ENCODE measurements at places on chromosomes 6 and 20.

GRCh38 chr6:169957351-169957963, 206.0 kb downstream of the ERMARD start:
- no peak for DNase-seq

DNA sequence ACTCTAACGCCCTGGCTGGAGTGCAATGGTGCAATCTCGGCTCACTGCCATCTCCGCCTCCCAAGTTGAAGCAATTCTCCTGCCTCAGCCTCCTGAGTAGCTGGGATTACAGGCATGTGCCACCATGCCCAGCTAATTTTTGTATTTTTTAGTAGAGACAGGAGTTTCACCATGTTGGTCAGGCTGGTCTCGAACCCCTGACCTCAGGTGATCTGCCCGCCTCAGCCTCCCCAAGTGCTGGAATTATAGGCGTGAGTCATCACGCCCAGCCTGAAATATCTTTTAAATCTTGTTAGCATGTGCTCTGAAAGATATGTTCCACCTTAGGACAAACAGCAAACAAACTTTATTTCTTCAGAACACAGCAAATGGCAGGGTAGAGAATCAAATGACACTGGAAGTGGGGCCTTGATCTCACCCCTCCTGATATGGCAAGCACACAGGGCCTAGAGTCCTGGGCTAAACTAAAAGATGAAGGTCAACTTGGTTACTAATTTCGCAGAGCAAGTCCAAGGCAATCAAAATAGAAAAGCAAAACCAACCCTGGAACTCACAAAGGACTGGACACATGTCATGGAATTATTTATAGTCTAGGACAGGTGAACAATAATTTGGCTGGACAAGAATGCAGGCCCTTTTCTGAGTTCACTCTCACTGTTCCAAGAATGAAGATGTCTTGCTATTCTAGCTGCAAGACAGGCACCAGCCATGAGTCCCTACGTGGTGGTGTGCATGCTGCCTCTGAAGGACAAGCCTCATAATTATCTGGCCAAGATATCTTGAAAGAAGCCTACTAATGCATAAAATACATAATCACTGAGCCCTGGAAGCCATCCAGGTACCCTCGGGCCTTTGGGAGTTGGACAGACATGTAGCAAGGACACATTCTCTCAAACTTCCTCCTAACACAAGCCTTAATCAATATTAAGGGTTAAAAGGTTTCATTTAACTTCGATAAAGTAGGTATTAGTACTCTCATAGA, 35.6 kb downstream of the B4GALT5 start:
- no peak for DNase-seq

DNA sequence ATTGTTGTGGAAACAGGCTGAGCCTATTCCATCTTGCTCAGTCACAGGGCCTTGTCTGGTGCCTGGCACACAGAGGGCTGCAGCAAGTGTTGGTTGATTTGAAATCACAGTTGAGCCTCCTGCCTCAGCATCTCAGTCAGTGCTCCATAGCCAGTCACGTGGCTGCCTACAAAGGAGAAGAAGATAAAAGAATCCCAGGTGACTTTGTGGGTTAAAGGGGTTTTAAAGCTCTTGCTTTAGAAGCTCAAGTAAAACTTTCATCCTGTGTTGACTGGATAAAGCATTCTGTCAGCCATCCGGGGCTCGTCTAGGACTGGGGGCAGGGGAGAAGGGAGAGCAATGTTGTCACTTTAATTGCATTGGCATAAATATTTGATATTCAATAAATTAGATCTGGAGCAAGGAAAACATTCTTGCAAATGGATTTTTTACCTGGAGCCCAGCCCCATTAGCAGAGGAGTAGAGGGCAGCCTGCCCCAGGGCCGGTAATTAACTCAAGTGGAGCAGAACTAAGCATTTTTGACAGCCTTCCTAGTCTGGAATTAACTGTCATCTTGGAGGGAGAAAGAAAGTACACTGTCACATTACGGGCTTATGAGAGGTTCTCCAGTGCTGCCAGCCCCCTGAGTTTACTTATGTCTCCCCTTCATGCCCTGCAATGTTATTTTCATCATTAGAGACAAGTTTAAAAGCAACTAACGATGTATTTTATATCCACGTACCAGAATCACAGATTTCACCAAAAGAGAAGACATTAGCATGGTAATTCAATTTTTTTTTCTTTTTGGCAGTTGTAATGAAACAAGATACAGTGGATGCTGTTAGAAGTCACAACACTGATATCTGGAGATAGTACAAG, 71.7 kb upstream of the GTSF1L start:
- DNase-seq = no peak

DNA sequence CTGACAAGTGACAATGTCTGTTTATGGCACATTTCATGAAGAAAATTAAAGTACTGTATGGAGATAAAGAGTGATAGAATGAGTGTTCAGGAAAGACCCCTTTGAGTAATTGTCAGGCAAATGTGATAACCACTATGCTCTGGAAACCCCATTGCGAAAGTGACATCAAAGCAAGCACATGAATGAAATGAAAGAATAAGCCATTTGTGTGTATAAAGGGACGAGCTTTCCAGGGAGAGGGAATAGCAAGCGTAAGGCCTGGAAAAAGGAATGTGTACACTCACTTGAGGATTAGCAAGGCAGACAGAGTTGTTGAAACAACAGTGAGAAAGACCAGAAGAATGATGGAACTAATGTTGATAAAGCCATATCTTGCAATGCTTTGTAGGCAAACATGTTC, 490.0 kb downstream of the GRIK2 start:
- DNase-seq = peak; percentile 15

DNA sequence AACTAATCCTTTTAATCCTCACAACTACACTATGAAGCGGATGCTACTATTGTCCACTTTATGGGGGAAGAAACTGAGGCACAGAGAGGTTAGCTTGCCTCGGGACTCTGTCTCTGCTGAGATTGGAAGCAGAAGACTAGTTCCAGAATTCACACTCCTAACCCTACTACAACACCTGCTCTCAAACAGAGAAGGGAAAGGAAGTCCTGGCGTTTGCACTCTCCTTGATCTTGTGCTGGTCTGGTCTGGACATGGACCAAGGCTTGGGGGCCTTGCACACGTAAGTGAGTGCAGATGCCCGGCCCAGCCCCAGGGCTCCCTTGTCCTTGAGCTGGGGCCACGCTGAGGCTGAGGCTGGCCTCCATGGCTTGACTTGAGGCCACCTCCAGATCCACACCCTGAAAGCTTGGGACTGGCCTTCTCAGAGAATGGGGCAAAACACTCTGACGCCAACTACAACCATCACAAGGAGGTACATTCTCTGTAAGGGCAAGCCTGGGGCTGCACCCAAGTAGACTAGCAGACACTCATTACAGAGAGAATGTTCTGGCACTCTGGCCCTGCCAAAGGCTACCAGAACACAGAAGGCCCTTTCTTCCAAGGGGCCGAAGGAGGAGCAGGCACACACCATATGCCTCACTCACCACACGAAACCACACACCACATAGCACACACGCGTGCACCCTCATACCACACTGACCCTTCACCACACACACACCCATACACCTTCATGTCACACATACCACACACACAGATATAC, 33.3 kb upstream of the EZR start:
- DNase-seq = no peak

DNA sequence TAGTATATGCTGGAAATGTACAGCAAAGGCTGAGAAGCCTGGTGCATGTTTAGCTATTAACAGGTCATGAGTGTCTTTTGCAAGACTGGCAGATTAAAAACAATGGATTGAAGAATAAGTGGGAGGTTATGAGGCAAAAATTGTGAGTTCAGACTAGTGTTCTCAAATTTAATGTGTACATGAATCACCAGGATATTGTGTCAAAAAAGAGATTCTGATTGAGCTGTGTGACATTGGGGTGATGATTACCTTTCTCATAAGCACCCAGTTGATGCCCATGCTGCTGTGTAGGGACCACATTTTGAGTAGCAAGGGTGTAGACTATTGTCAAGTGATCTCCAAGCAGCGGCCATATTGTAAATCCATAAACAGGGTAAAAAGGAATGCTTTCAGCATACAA, 44.8 kb downstream of the MAP3K5 start:
- DNase-seq = no peak

DNA sequence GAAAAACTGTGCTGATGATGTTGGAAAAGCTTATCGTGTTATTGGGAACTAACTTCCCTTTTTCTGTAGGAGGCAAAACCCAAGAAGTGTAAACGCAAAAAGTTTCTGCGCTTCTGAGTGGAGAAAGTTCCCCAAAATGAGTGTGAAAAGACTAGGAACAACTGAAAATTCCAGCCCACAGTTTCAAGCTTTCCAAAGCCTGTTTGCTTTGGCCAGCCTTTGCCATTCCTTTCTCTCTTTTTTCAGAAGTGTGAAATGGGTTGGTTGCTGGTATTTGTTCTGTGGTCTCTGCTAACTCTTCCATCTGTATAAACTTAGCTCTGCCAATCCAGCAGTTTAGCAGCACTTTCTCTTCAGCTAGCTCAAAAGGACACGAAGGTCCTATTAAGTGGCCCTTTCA, 491.3 kb downstream of the MAFB start:
- peak; percentile 24 for DNase-seq

DNA sequence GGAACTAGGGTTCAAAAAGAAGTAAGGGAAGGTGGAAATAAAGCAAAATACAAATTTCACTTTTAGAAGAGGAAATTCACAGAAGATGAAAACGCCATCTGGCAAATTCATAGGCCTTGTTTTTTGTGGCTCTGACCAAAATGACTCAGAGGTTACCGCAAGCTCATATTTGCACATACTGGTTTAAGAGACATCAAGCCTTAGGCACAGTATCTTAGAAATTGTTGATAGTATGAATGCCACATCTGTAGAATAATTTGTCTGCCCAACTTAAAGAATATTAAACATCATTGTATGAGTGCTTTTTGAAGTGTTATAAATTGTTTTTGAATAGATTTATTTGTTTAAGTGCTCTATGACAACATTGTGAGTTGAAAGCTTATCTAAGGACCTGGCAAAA, 10.6 kb downstream of the TAAR1 start:
- peak; percentile 60 for DNase-seq

DNA sequence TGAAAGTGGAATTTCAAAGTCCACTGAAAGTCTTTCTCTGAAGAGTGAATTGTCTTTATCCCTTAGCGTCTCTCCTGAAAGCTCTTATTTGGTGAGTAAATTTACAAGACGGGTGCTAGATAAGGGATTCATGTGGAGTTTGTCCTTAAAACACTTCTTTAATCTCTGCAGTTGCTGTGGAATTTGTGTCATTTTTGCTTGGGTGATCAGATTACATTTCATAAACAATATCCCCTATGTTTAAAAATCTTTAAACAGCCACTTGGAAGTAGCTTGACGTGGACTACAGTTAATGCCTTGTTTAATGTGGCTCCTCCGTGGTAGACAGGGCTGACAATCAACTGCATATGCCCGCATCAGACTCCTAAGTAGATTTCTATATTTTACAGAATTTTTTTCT, 175.4 kb upstream of the ZNF217 start:
- DNase-seq = peak; percentile 18

DNA sequence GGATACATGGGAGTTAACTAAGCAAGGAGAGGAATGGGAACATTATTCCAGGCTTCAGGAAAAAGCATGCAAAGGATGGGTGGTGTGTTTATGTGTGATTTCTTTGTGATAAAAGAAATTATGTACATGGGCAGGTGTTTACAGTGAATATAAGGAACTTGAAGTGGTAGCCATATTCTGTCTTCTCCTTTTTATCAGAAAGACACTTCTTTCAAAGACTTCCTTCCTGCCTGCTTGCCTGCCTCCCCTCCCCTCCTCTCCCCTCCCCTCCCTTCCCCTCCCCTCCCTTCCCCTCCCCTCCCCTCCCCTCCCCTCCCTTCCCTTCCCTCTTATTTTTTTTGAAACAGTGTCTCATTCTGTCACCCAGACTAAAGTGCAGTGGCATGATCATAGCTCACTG, 14.4 kb downstream of the CYB5R4 start:
- DNase-seq = no peak

DNA sequence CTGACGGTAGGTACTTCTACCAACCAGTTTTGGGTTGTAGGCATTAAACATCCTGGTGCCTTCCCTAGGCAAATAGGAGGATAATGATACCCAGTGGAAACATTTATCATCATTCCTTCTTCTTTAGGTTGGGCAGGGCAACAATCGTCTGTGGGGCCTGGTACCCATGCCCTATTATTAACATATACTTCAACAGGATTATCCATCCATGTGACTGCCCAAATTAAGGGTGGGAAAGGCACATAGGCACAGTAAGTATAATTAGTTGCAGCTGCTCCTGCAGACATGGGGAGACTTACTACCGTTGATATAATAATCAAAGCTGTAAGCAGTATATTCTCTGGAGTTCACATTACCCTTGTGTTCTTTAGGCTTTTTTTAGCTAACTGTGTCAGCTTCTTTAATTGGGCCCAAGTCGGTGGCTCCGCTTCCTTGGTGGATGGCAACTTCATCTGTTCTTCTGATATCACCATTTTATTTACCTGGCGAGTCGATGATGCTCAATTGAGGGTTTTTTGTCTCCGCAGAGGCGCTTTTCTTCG, 16.8 kb downstream of the RPL7L1 start:
- DNase-seq = no peak

GRCh38 chr6:38193481-38194281, 374.2 kb downstream of the ZFAND3 start:
- no peak for DNase-seq

DNA sequence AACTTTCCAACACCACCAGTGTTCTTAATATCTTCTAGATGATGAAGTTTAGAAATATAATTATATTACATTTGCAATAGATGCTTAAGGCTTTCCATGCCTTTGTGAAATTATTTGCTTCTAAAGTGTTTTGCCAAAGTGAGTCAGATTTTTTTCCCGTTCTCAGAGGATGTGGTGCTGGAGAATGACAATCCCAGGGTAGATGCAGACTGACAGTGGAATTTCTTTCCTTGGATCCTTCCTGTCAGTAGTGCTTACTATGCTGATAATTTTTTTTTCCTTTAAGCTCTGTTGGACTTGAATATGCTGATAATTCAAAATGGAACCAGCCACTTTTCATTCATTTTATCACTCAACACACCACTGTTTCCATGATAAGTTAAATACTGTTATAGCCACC, 59.9 kb upstream of the SOX4 start:
- DNase-seq = peak; percentile 3

DNA sequence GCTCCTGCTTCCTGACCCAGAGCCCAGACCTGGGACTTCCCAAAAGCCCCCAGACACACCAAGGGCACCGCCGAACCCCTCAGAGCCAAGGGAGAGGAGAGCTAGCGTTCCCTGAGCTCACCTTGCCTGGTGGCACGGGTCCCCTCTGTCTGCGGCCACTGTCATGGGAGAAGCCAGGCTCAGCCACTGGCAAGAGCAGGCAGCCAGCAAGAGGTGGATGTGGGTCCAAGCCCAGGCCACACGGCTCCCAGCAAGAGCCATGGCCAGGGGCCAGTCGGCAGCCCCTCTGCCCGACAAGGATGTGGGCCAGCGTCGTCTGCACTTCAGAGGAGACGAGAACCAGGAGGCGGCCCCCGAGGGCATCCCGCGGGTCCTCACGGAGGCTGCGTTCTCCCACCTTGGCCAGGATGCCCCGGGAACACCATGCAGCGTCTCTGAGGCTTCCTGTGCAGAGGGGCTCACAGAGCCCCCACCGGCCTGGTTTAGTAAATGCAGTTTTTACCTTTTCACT, 2.2 kb upstream of the PPDPF start:
- no peak for DNase-seq

Measured in brain microvascular endothelial cell (primary cell).